ENCODE measurements at places on chromosomes 12 and 14.

DNA sequence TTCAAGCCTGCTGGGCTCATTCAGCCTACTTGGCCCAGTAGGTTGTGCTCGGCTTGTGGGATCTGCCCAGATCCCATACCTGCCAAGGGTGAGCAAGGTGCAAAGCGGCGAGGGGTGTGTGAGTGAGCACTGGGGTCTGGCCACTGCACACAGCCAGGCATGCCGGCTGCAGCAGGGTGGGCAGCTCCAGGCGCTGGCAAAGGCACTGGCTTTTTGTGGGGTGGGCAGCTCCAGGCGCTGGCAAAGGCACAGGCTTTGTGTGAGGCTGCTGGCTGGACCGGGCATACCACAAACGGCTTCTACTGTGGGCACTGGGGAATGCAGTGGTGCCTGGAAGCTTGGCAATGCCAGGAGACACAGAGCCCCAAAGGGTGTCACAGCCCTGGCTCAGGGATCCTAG lies 137.4 kb downstream of the SLC16A7 start:
- DNase-seq, result no peak

GRCh38 chr12:105725054-105725453 lies 394.6 kb downstream of the C12orf75 start:
- DNase-seq, result no peak

GRCh38 chr14:85531587-85532373 lies 1.8 kb downstream of the FLRT2 start:
- DNase-seq, result peak; percentile 28

DNA sequence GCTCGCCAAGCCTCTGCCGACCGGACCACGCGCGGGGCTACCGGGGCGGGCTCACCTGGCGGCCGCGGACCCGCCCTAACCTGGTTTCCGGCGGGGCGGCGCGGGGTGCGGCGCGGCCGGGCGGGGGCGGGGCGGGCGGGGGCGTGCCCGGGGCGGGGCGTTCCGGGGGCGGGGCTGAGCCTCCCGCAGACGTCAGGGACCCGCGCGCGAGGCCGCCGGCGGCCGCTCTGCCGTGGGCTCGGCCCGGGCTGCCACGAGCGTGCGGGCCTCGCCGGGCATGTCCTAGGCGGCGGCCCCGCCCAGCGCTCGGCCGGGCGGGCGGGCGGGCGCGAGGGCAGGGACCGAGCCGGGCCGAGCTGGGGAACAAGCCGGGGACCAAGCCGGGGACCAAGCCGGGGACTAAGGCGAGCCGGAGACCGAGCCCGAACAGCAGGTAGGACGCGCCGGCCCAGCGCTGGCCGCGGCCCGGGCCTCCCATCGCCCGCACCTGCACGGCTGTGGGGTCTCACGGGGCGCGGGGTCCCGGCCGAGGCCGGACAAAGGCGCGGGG lies at the start of gene CEP170B:
TSS of gene CEP170B (plus strand) at position 188 of the 550 bp plus-strand sequence. CDS start 3,183 bp downstream, outside the sequence.
- no peak for DNase-seq

DNA sequence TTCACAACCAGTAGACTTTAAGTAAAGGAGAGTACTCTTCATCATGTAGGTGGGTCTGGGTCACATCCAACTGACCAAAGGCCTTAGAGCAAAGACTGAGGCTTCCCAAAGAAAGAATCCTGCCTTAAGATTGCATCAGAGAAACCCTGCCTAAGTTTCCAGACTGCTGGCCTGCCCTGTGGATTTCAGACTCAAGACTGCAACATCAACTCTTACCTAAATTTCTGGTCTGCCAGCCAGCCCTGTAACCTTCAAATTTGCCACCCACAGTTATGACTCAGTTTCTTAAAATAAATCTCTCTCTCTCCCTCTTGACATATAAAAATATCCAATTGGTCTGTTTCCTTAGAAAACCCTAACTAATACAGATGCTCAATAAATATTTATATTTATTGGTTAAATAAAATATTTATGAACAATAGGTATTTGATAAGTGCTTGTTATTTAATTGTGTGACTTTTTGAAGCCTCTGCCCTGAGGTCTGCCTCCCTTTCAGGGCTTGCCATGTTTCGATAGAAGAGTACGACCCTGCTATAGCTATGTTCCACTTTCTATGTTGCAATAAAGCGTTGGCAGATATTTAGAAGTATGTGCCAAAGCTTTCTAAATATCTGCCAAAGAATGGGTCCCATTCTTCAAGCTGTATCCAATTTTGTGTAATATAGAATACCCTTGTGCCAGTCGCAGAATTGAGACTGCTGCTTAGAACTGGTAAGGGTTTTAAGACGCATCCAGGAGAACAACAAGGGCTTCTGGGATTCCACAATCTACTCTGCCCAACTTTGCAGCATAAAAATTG lies 65.7 kb downstream of the TMEM30B start:
- no peak for DNase-seq

DNA sequence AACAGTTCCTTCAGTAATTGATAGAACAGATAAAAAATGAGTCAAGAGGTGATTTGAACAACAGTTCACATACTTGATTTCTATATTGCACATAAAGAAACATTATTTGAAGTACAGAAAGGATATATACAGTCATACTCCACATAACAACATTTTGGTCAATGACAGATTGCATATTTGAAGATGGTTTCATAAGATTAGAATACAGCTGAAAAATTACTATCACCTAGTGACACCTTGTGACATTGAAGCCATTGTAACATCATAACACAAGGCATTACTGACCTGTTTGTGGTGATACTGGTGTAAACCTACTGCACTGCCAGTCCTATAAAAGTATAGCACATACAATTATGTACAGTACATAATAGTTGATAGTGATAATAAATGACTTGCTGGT lies 43.1 kb upstream of the ABCC9 start:
- no peak for DNase-seq

DNA sequence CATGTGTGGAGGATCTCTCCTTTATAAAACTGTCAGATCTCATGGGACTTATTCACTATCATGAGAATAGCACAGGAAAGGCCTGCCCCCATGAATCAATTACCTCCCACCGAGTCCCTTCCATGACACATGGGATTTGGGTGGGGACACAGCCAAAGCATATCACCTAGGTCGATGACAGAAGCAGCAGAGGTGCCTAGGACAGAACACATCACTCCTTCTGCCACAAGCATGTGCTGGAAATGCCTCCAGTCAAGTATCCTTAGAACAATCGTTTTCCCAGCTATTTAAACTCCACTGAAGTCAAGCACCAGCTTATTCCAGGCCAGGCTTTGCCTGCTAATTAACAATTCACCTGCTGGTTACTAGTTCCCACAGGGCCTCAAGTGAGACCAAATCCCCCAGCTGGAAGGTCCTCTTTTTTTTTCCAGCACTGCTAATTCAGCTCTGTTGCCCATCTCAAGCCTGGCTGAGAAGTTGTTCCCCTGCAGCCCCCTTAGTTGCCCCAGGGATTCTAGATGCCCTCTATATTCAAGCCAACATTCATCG lies 212.3 kb upstream of the NUDT4 start:
- DNase-seq, result no peak

DNA sequence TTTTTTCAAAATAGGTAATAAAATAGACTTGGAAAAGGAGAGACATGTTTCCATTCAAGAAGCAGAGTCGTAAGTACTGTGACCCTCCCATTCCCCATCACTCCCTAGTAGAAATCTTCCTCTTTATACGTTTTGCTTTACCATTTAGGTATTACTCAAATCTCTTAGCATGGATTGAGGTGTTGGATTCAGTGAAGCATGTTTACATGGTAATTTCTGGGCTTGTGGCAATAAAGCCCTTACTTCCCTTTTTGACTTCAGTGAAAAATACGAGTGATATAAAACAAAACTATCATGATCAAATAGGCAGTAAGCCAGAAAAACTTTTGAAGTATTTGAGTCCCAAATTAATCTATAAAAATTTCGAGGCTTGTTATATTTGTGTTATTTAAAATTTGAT lies 27.4 kb downstream of the RAB21 start:
- no peak for DNase-seq

GRCh38 chr12:123497065-123497464 lies 36.5 kb downstream of the RILPL1 start:
- DNase-seq, result no peak

DNA sequence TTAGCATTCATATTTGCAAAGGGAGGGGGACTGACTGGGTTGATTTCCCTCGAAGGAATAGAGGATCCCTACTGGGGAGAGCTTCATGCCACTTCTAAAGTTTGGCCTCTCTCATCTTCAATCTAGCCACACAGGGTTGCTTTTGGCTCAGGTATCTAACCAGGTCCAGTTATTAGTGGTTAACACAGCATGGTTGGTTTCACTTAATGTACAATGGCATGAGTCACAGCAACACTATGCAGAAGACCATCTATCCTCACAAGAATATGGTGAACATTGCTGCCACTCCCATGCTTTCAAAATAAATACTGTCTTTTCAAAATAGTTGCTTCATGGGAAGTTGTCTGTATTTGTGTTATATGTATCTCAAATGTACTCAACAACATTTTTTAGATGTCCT lies 6.6 kb upstream of the RAB3IP start:
- no peak for DNase-seq

GRCh38 chr14:49954171-49954631 lies 61.3 kb downstream of the ARF6 start:
- no peak for DNase-seq

DNA sequence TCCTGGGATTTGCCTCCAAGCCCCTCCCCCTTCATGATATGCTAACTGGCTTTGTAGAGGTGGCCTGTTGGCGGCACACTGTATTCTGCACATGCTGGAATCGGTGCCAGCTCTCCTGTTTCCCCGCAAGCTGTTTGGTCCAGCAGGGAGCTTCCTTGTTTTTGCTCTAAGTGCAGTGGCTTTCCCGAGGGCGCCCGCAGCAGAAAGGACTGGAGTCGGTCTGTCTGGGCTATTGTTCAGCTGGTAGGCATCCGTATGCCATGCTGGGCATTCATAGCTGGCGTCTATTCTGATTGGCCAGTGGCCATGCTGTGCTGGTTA lies 88.9 kb upstream of the MED13L start:
- no peak for DNase-seq

Data from hypothalamus (tissue), 51 donors.